ENCODE measurements at places on chromosomes 12 and 14. TPM values are rescaled to one million over a fixed set of nuclear protein-coding genes. Genes with fewer than 3 reads are reported as not detected.

The SERPINA1 gene
- total RNA-seq: not detected

The ASB2 gene
- total RNA-seq: not detected

The SERPINA9 gene
- not detected for total RNA-seq

The GPR162 gene
- 1.2 TPM for total RNA-seq

The ARHGAP9 gene
- 0.50 TPM for total RNA-seq

The KRT75 gene
- total RNA-seq: not detected

The SRRM4 gene
- not detected for total RNA-seq

The EGLN3 gene
- total RNA-seq: not detected

The SERPINA5 gene
- total RNA-seq: not detected

The ESR2 gene
- total RNA-seq: not detected

DNA sequence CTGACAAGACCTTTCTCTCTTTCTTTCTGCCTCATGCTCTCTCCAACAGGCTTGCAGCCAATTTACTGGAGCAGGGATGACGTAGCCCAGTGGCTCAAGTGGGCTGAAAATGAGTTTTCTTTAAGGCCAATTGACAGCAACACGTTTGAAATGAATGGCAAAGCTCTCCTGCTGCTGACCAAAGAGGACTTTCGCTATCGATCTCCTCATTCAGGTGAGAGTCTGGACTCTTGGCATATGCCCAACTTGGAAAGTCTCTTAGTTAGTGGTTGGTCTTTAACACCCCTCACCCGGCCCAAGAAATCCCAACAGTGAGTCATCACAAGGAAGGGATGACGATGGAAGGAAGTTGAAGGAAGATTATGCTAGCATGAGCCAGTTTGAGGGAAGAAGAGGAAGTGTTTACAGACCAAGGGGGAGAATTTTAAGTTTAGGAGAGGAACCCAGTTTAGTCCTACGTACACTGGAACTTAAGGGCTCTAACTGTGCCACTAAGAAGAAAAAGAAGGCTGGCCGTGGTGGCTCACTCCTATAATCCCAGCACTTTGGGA, 189.7 kb downstream of the ETV6 start:
- no peak for DNase-seq

GRCh38 chr12:42485823-42486222, 103.7 kb downstream of the PRICKLE1 start:
- no peak for DNase-seq

DNA sequence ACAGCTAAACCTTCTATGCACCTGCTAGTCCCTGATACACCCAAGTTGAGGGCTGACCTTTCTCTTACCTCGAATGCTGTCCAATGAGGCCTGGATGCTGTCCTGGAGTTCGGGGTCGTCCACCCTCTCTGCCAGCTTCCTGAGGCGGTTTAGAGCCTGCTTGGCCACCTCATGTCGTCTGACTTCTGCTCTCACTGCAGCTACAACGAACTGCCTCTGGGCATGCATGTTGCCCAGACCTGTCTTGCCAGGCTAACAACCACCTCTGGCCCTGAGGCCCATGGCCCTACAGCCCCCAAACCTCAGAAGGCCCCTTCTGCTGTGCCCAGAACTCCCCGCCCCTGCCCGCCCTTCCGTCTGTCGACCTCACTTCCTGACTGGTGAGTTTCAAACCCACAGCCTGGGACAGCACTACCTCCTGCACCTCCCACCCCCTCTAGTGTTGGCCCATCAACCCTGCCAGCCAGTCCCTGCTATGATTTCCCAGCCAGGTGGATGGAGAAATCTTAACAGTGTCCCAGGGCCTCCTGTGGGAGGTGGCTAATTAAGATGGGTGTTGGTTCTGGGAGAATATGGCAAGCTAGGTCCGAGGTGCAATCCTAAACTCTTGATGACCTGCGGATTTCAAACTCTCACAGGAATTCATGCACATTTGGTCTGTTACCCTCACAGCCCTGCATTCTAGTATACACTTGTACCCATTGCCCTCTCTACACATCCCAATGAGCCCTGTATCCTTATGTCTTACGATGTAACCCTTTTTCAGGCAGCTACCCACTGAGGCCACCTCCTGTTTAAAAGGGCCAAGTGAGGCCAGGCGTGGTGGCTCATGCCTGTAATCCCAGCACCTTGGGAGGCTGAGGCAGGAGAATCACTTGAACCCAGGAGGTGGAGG, 2.7 kb upstream of the TSPAN31 start:
- no peak for DNase-seq

GRCh38 chr12:95942524-95943329, at the start of gene CCDC38:
TSS of gene CCDC38 (minus strand) at chr12:95942614. CDS start at chr12:95936509, 6,105 bp downstream.
- peak; percentile 51 for DNase-seq

DNA sequence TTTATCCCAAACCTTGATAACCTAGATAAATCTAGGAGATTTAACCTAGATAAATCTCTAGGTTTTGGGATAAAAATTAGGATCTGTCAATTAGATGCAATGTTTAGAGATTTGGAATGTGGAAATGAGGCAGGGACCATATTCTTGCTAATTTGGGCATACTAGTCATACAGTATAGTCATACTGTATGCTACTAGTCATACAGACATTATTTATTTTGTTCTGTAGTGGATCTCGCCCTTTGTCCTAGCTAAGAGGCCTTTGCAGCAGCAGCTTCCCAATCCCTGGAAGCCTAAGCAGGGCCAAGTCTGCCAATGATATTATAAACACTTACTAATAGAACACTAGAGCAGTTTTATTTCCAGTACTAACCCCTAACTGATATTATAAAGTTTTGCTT, 136.4 kb downstream of the CEP128 start:
- peak; percentile 33 for DNase-seq

DNA sequence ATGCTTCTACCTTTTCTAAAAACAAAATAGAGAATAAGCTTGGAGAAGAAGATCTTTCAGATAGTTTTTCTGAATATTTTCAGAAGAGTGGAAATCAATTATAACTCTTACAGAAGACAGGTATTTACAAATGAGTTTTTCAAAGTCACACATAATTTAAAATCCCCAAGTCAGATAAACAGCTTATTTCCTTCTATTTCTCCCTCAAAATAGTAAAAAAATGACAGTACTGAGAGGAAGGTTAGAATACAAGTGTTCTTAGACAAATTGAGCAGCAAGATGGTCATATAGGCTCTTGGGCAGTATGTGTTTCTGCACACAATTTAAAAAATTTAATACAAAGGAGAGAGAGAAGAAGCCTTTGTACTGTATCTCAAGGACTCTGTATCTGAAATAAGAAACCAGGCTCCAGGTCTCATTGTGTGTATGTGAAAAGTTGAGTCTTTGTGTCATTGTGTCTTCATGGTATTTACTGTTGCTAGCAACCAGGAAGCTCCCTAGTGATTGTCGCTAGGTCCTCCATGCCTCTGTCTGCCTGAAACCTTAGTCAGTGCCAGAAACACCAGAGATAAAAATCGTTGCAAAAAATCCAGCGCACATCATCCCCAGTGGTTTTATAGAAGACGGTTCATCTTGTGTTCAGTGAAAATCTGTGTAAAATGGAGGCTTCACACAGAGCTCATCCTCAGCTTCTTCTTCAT, 12.9 kb upstream of the TUBA1A start:
- peak; percentile 86 for DNase-seq

- DNase-seq: no peak
Observed at GRCh38 chr14:90507428-90507827, 110.6 kb downstream of the CALM1 start.

- no peak for DNase-seq
Observed at GRCh38 chr14:74237441-74237840, 1.8 kb upstream of the VSX2 start.

- DNase-seq: no peak
Observed at GRCh38 chr14:86310611-86311010, 780.7 kb downstream of the FLRT2 start.

DNA sequence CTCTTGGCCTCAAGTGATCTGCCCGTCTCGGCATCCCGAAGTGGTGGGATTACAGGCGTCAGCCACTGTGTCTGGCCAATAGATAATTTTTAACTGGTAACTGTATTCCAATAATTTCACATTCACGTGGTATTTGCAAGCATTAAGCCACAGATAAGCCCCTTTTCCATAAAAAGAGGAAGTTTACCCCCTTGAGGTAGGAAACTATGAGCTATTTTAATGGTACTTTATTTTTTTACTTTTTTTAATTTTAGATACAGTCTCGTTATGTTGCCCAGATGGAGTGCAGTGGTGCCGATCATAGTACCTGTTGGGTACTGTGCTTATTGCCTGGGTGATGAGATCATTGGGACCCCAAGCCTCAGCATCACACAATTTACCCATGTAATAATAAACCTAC, 42.9 kb upstream of the AP4S1 start:
- no peak for DNase-seq

GRCh38 chr14:24355009-24355408, 13.0 kb upstream of the NFATC4 start:
- DNase-seq: no peak

- DNase-seq: no peak
Observed at GRCh38 chr14:60085085-60085484, 6.6 kb upstream of the PCNX4 start.

GRCh38 chr14:100539766-100540140, 47.5 kb downstream of the BEGAIN start:
- no peak for DNase-seq

- DNase-seq: no peak
Observed at GRCh38 chr14:66140213-66140918, 345.8 kb upstream of the CCDC196 start.

GRCh38 chr12:94722664-94723063, 72.3 kb upstream of the TMCC3 start:
- DNase-seq: no peak

DNA sequence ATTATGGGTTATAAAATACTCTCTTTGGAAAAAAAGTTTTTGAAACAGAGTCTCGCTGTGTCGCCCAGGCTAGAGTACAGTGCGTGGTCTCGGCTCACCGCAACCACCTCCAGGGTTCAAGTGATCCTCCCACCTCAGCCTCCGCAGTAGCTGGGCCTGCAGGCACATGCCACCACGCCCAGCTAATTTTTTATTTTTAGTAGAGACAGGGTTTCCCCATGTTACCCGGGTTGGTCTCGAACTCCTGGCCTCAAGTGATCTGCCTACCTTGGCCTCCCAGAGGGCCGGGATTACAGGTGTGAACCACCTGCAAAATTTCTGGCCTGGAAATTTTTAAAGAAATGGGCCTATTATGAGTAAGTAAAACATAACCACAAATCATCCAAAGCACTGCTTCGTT, 3.8 kb downstream of the USP15 start:
- DNase-seq: no peak

- DNase-seq: no peak
Observed at GRCh38 chr14:82642425-82642824, 1108.8 kb upstream of the SEL1L start.

- DNase-seq: no peak
Observed at GRCh38 chr14:44170556-44170955, 336.5 kb downstream of the FSCB start.

GRCh38 chr12:52307836-52308805, 13.1 kb downstream of the KRT83 start:
- no peak for DNase-seq

GRCh38 chr12:109444259-109444658, 32.8 kb downstream of the KCTD10 start:
- no peak for DNase-seq

DNA sequence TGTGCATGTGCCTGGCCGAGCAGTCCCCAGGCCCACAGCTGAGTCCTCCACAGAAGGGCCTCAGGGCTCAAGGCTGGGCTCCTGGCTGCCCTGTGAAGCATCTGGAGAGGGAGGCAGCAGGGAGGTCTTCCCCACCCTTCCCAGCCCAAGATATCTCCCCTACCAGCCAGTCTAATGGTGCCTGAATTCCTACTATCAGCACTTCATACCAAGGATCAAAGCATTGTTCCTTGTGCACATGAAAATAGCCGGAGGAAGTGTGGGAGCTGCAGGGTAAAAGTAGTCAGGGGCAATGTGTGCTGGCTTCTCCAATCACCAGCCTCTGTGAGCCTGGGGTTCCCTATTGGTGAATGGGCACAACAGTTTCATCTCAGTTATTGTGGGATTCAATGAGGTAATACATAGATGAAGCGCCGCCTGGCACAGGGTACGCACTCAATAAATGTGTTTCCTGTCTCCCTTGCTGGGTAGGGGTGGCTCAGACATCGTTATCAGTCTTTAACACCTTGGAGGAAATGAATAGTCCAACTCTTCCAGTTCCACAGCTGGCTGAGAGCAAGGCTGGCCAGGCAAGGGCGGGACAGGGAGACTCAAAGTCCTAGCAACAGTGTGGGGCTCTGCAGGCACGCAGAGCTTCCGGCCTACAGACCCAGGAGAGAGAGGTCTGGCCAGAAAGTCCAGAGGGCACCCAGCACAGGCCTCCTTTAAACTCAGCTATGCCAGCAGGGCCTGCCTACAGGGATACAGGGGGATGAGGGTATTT, 39.1 kb upstream of the PNMA1 start:
- DNase-seq: no peak

- DNase-seq: peak; percentile 78
Observed at GRCh38 chr14:58082491-58083098, 69.4 kb downstream of the ARMH4 start.

DNA sequence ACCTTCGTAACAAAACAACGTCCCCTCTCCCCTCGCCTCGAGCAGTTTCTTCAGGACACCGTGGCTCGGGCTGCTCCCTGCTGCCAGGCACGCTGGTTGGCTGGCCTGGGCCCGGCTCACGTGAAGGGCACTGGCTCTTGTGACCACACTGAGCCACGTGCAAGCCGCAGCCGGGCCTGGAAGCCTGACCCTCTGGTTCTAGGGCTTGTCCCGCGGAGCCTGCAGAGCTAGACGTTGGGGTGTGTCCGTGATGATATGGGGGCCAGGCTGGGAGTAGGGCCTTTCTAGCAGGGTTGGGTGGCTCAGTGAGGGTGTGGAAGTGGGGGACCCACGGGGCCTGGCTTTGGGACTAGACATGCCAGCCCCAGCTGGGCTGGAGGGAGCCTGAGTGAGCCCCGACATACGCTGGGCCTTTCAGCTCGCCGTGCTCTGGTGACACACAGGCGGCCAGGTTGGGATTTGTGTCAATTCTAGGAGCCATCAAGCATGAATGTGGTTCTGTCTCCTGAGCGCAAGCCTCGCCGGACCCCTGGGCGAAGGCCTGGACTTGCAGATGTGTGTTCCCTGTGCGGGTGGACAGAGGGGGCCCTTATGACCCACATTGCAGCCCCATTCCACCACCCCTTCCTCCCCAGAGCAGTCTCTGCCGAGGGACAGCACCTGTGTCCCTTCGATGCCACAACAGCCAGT, 13.6 kb upstream of the AMN start:
- no peak for DNase-seq

GRCh38 chr14:31232081-31232480, 24.5 kb upstream of the HECTD1 start:
- no peak for DNase-seq

GRCh38 chr14:92686900-92687427, 61.5 kb downstream of the LGMN start:
- peak; percentile 58 for DNase-seq

- no peak for DNase-seq
Observed at GRCh38 chr14:35383569-35384454, 20.7 kb downstream of the NFKBIA start.

DNA sequence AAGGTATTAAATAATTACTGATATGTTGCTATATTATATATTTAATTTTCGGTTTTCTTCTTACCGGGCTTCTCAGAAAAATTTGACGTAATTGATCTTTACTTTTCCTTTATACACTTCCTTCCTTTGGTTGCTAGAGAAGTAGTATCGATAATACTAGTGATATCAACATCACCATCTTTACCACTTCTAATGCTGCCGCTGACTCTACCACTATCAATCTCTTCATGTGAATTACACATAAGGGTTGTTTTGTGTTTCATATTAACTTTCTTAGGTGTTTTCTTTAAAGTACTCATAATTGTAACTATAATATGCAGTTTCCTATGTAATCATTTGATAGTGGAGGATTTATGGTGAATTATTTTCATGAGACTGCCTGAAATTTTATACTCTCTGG, 30.9 kb upstream of the KLRF1 start:
- no peak for DNase-seq

- no peak for DNase-seq
Observed at GRCh38 chr14:24361326-24361725, 6.7 kb upstream of the NFATC4 start.

- DNase-seq: peak; percentile 1
Observed at GRCh38 chr12:28622406-28622805, 432.1 kb downstream of the CCDC91 start.

Measured in HFFc6 (cell line).